ENCODE measurements at places on chromosomes 5 and 9.

- no peak for DNase-seq
Measured at GRCh38 chr9:20479419-20480155, 142.7 kb downstream of the MLLT3 start.

DNA sequence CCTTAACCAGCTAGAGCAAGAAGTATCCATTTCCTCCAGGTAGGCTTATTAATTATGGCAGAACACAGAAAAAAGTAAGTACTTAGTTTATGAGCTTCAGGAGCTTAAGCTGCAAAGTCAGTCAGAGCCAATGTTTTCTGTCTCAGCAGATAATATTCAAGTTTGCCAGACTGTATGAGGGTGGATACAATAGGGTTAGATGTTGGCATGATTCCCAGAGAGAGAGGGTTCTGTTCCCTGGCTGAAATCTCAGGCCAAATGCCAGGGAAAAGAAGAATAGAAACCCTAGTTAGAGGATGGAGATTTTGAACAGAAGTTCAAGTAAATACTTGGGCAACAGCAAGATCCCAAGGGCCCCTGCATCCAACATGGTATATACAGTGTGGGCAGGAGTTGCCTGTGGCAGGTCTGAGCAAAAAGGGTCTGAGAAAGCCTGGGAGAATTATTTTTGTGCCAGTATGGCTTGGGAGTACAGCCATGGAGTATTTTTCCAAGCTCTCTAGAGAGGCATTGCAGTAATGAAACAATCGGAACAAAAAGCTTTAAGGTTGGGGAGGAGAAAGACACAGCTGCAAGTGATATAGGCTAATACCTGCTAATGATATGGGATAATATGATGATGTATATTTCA is 31.0 kb upstream of the ISOC1 start:
- DNase-seq, result no peak

GRCh38 chr5:60386436-60387050 is 313.4 kb downstream of the DEPDC1B start:
- DNase-seq, result no peak

DNA sequence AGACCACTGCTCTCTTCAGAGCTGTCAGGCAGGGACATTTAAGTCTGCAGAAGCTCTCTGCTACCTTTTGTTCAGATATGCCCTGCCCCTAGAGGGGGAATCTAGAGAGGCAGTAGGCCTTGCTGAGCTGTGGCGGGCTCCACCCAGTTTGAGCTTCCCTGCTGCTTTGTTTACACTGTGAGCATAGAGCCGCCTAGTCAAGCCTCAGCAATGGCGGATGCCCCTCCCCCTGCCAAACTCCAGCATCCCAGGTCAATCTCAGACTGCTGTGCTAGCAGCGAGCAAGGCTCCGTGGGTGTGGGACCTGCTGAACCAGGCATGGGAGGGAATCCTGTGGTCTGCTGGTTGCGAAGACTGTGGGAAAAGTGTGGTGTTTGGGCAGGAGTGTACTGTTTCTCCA is 59.9 kb downstream of the CAVIN4 start:
- DNase-seq, result no peak

DNA sequence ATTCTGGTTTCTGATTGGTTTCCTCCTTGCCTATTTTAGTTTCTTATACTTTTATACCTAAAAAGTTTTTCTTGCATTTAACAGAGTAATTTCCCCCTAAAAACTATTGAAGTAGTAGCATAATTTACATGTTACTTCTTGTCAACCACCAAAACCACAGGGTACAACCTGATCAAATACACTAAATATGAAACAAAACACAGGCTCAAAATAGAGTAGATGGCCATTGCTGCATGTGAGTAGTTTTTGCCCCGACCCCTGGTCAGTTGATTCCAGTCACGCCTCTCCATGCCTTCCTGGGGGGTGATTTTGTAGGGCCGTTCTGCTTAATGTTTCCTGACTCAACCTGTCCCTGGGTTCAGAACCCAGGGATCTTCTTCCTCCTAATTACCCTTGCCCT is 101.8 kb downstream of the TLE4 start:
- no peak for DNase-seq

- DNase-seq, result no peak
Measured at GRCh38 chr5:6359555-6360322, 18.6 kb downstream of the MED10 start.

- no peak for DNase-seq
Measured at GRCh38 chr5:55554585-55555202, 19.9 kb upstream of the PLPP1 start.

DNA sequence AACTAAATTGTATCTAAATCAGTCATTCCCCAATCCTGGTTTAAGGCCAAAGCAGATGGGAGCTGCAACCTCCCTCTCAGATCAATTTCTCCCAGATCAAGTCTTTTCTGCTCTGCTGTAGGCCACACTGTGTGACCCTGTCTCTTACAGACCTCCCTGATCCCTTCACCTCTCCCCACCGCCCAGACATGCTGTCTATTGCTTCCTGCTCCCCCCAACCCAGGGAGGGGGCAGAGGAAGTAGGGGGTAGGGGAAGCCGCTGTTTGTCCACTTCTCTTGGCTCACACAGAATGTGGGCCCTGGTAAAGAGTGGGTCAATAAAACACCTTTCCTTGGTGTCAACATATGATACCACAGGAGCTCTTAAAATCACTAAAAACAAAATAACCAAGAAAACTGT is 226.3 kb downstream of the ENC1 start:
- no peak for DNase-seq

DNA sequence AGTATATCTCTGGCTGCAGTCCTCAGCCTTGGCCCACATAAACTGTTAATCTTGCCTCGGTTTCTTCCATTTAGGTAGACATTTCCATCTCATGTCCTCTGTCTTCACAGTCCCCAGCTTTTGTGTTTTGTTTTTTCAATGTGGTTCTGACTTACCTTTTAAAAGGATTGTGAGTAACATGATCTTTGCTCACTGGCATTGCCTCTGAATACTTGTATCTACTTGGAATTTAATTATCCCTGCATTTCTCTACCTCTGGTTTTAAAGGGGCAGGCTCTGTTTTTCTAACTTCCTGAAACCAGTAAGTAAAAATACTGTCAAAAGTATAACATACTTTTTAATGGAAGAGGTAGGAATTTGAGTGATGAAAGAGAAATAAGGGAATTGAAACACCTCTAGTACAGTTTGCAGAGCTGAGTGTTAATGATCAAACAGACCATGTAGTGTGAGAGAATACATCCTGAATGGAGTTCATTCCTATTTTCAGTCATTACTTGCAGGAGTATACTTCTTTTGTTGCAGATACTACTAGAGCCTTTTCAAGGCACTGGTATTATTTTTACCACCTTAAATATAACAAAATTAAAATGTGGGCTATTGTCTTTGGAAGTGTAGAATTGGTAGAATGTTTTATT is 62.6 kb downstream of the MTREX start:
- DNase-seq, result no peak

GRCh38 chr5:7250004-7250403 is 145.9 kb upstream of the ADCY2 start:
- DNase-seq, result no peak

- no peak for DNase-seq
Measured at GRCh38 chr9:96062031-96062430, 186.5 kb downstream of the ERCC6L2 start.

DNA sequence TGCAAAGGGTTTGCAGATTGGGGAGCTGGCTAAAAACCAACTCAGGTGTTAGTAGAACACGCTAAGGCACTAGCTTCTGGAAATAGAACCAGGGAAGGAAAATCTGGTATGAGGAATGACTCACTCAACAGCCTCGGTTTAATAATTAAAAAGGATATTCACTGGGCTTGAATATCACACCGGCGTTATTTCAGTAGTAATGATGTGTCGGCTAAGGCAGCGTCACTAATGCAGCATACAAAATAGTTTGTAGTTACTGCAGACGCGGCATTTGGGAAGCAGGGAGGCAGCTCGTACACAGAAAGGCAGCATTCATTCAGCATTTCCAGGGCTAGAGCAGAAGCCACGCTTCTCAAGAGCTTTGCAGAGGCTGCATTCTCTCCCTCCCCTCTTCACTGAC is 1.7 kb downstream of the ADRA1B start:
- no peak for DNase-seq

GRCh38 chr9:69276775-69277174 is 48.2 kb upstream of the ENTREP1 start:
- no peak for DNase-seq

DNA sequence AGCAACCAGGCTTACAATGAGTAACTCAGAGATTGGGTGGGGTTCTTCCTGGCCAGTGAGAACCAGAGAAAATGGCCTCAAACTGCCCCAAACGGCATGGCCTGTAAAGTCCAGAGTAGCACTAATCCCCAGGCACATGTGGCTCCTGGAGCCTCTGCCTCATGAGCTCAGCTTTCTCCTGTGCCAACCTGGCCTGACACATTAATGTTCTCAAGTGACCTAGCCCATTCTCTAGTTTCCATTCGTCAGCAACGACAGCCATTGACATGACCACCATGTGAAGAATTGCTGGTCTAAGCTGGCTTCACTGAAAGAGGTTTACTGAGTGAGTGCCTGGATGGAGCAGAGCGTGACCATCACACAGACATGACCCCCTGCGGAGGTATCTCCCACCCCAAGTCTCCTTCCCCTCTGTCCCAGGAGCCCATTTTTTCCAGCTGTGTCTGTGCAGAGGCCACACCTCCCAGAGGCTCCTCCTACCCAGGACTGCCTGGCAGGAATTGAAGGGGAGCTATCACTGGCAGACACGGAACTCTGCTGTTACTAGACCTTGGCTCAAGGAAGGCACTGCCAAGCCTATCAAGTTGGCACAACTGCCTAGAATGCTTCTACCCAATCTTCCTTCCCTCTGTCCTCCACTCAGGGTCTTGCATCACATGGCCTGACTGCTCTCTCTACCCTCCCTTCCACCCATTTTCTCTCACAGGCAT is 59.0 kb upstream of the BOD1 start:
- DNase-seq, result no peak

- DNase-seq, result no peak
Measured at GRCh38 chr9:91811024-91811909, 138.8 kb downstream of the ROR2 start.

DNA sequence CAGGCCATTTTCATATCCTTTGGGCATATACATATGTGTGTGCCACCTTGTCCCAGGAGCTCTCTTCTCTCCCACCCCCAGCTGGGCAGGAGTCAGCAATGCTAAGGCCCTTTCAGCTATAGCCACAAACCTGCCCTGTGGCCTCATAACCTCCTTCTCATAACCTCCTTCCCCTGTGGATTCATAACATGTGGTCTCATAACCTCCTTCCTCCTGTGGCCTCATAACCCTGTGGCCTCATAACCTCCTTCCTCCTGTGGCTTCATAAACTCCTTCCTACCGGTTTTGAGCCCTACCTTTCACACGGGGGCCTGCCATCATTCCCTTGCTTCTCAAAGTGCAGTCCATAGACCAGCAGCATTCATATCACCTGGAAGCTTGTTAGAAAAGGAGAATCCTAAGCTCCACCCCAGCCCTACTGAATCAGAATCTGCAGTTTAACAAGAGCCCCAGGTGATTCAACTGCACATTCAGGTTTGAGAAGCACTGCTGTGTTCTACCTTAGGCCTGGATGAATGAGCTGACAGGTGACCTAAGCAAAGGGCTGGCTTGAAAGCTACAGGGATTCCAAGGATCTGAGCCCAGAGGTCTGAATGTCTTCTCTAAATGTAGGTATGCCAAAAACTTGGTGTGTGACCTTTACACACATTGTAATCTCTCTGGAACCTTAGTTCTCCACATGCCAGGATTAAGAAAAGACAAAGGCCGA is 41.9 kb upstream of the PLPP6 start:
- DNase-seq, result no peak

DNA sequence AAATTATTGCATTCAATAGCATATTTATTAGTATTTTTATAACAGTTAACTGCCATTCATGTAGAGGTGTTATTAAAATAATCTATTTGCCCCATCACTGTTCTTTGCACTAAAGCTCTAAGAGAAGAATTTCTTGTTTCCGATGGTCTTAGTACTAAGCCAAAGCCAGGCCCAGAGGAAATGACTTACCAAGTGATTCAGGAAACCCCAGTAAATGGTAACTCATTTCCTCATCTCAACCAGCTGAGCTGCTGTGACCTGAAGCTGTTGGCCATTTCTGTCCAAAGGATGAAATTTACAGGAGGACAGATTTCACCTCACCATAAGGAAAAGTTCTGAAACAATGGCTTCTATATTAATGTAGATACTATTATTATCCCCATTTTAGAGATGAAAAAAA is 117.0 kb downstream of the PIK3R1 start:
- DNase-seq, result no peak

GRCh38 chr9:3980771-3981170 is 319.1 kb downstream of the GLIS3 start:
- no peak for DNase-seq

GRCh38 chr5:52560366-52560765 is 227.3 kb upstream of the ITGA1 start:
- no peak for DNase-seq

DNA sequence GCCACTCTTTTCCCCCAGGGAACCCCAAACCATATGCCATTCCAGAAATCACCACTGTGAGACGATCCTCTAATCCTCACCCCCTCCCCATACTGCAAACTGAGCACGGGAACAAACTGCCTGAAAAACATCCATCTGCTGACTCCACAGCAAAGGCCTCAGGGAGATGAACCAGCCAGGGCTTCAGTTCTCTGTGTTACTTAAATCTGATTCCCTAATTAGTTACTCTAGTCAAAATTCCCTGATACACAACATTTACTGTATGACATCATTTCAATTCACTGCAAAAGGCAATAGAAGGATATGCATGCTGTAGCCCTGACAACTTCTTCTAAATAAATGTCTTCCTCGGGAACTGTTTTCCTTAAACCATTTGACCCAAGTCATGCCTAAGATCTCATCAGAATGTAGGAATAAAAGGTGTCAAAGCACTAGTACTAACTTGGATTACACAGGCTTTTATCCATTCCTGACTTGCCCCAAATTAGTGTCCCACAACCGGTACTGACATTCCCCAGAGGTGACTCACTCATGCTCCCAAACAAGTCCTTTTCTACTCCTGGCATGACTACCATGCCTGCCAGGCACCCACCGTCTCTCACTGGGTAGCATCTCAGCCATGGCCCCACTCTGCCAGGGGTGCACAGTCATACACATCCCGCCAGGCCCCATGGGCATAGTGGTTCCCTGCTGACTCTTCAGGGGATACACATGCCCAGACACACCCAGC is 35.0 kb downstream of the MTX3 start:
- DNase-seq, result no peak

DNA sequence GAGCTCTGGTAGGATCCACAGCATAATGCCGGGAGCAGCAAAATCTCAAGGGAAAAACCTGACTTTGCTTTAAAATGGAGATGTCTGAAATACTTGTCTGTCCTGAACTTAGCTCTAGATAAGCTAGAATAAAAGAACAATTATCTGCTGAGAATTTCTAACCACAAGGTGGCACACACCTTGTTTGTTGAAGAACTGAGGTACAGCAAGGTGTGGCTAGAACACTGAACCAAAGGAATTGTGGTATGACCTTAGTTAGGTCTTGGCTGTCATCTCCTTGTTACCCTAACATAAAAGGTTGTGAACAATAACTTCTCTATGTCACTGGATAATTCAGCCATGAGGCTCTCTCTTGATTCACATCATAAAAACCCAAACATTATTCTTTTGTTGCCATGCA is 72.3 kb upstream of the ANXA1 start:
- no peak for DNase-seq

GRCh38 chr5:175494264-175495183 is 16.2 kb downstream of the SFXN1 start:
- no peak for DNase-seq

- no peak for DNase-seq
Measured at GRCh38 chr5:116696366-116696765, 121.7 kb upstream of the SEMA6A start.

- DNase-seq, result no peak
Measured at GRCh38 chr5:1737790-1738405, 61.7 kb downstream of the MRPL36 start.

Data from esophagus squamous epithelium (tissue), 5 donors.